Activated effector memory CD4-positive, alpha-beta T cell treated with Interleukin-2 at 50 U/mL for 16 hours (primary cell): ENCODE measurements at places on chromosomes 4 and X.
A peak's percentile ranks its signal among the peaks of the same experiment; 100 is the strongest.

- no peak for DNase-seq
These were observed 10.7 kb upstream of the KLHL15 start for GRCh38 chrX:24037729-24038128.

DNA sequence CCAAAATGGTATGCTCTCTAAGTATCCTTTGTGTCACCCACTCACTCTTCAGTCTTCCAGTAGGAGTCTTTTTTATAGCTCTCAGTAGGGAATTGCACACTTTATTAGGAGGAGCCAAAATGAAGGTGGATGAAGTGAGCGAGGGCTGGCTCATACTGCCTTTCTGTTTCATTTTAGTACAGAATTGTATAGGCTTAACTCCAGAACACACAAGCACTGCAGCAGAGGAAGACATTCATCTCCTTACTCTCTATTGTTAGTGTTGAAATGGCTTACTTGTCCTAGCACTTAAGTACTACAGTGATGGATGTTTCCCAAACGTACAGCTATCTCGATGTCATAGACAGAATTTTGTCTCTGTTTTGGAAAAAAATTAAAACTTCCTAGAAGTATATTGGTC lies 327.3 kb upstream of the ATOH1 start:
- DNase-seq: no peak

GRCh38 chr4:102663073-102663472 lies 97.7 kb downstream of the MANBA start:
- DNase-seq: no peak

- DNase-seq: no peak
These were observed 41.4 kb downstream of the SPRY1 start for GRCh38 chr4:123438031-123438430.

- no peak for DNase-seq
These were observed 124.9 kb upstream of the CYSLTR1 start for GRCh38 chrX:78452356-78452755.

DNA sequence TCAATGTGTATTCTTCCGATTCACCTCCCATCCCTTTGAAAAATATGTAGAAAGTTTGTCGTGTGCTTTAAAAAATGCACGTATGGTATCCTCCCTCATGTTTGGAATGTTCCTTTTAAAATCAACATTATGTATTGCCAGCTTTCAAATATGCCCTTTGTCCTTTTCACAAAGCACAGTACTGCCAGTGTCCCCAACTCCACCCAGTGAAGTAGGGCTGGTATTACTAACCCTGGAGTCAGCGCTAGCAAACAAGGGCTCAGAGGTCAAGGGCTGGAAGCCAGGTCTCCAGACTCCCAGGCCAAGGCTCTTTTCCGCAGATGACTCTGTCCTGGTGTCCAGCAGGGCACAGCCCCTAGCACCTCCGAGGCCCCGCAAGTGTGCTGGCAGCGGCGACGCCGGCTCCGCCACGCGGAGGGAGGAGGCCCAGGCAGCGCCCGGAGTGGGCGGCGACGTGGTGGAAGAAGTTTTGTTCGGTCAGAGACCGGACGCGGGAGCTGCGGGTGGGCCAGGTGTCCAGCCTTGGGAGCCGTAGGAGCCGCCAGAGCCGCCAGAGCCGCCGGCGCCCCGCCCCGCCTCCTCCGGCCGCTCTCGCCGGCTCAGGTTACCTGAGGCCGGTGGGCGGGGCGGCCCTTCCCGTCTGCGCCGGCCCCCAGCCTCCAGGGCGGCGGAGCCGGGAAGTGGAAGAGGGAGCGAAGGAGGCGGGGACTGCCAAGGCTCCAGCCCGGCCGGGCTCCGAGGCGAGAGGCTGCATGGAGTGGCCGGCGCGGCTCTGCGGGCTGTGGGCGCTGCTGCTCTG lies at the start of gene IL13RA1:
Gene IL13RA1, plus strand, starts transcription at position 720 of the 799 bp plus-strand sequence. Its CDS starts 33 bp downstream, at position 753.
- no peak for DNase-seq

GRCh38 chrX:100850317-100850716 lies 23.8 kb downstream of the NOX1 start:
- no peak for DNase-seq

DNA sequence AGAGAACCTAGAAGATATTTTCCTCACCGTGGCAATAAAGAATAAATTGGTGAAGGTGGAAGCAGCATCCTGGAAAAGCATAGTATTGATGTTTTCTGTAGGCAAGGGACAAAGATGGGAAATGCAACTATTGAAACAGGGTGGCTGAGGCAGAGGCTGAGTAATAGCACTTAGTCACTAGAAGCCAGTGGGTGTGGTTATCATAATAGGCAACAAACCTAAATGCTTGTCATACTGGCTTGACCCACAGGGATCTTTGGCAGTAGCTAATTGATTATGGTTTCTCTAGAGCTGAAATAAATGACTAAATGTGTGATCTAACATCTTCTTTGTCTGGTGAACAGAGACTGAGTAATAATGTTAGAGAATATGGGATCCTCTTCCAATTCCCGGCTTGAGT lies 353.6 kb upstream of the RPS6KA3 start:
- no peak for DNase-seq

GRCh38 chr4:170853422-170854021 lies 763.8 kb upstream of the AADAT start:
- no peak for DNase-seq

DNA sequence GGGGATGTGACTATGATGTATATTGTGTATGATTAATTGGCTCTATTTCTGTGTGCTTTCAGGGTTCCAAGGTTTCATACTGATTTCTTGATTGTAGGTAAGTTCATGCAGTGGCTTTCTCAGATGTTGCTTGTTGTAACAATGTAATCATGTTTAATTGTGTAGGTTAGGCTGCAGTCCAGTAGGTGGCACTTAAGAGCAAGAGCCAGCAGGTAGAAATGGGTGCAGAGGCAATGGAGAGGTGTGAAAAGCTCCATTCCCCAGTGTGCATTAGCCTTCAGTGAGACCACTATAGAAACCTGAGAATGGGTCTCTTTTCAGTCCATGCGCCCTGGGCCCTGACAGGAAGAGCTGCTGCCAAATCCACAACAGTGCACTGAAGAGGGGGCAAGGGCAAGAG lies 28.2 kb downstream of the DCAF12L2 start:
- no peak for DNase-seq

GRCh38 chr4:110087070-110087708 lies 111.2 kb downstream of the ELOVL6 start:
- no peak for DNase-seq

DNA sequence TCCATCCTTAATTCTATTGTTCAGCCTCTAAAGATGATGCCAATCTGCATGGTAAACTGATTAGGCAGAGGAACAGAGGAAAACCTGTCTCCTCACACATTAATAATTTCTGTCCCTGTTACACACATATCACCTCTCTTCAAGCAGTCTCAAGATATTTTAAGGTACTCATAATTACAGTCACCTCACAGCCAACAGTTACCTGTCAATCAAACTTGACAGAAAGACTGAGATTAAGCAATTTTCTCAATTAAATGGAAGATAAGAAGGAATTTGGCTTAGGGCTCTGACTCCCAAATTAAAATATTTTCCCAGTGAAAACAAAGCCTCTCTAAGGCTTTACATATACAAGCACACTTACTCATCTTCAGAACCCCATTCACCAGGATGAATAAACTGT lies 85.2 kb downstream of the MAPK10 start:
- no peak for DNase-seq

GRCh38 chr4:24470666-24471485 lies 113.5 kb downstream of the DHX15 start:
- peak; percentile 2 for DNase-seq

DNA sequence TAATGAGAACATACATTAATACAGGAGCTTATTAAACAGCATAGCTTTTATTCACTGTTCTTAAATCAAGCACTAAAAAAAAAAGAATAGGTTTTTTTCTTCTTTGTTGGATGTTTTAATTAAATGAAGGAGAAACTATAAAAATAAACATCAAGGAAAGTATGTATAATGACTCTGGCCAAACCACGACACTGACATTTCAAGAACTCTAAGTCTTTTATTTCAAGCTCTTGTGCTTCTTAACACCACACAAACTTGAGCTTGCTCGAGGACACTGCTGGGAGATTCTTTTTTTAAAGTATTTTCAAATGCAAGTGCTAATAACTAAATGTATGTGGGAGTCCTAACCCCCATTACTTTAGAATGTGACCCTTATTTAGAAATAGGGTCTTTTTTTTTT lies 204.9 kb upstream of the PPARGC1A start:
- no peak for DNase-seq

- no peak for DNase-seq
These were observed 57.2 kb downstream of the NPY5R start for GRCh38 chr4:163400911-163401310.

DNA sequence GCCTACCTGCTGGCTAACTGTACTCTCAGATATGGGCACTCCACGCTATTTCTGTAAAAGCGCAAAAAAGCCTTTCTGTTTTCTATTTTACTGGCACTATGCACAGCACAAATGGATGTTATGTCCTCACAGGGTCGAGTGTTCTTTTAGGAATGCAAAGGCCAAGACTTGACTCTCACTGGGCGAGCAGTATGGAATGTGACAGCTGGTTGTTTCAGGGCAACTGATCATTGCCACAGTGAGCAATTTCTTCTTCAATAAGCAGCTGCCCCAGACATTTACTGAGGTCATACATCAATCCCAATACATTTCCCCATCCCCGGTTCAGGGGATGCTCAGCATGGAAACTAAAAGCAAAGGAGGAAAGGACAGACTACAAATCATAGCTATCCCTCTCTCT lies 58.2 kb downstream of the PDE5A start:
- DNase-seq: no peak

GRCh38 chrX:33171041-33171440 lies 40.3 kb downstream of the DMD start:
- DNase-seq: no peak

- DNase-seq: no peak
These were observed 1301.9 kb downstream of the PCDH7 start for GRCh38 chr4:32022071-32022470.

DNA sequence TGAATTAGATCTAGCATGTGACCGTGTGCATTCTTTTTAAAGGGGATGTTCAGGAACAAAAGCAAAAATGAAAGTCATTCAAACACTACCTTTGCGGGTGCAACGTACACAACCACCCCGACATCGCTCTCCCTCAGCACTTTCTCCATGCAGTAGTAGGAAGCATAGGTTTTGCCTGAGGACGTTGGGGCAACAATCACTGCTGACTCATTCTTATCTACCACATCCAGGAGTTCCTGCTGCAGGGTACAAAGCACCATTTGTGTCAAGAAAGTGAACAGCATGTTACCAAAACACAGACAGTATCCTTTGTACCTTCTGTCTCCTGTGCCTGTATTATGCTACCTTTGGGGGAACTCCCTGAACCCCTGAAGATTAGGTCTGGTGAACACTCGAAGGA lies 58.6 kb downstream of the DDX60L start:
- no peak for DNase-seq

GRCh38 chr4:166481739-166482138 lies 608.7 kb downstream of the TLL1 start:
- DNase-seq: no peak

GRCh38 chr4:66516940-66517339 lies 846.7 kb upstream of the EPHA5 start:
- no peak for DNase-seq

- no peak for DNase-seq
These were observed 38.2 kb upstream of the OCIAD2 start for GRCh38 chr4:48944756-48945241.

DNA sequence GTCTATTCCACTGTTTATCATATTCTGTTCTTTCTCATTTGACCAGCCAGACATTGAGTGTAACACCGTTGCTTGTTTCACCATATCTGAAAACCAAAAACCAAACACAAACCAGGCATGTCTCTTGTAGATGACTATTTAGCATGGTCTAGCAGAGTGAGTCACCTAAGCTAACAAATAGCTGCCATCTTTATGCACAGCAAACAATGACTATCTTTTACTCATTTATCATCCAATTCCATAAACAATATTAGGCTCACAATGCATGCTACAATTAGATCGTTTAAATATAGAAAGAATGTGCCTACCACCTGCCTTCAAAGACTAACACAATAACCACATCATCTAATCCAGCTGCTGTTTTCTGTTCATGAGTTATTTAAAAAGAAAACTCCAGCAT lies 495.4 kb downstream of the PCDH19 start:
- DNase-seq: no peak

DNA sequence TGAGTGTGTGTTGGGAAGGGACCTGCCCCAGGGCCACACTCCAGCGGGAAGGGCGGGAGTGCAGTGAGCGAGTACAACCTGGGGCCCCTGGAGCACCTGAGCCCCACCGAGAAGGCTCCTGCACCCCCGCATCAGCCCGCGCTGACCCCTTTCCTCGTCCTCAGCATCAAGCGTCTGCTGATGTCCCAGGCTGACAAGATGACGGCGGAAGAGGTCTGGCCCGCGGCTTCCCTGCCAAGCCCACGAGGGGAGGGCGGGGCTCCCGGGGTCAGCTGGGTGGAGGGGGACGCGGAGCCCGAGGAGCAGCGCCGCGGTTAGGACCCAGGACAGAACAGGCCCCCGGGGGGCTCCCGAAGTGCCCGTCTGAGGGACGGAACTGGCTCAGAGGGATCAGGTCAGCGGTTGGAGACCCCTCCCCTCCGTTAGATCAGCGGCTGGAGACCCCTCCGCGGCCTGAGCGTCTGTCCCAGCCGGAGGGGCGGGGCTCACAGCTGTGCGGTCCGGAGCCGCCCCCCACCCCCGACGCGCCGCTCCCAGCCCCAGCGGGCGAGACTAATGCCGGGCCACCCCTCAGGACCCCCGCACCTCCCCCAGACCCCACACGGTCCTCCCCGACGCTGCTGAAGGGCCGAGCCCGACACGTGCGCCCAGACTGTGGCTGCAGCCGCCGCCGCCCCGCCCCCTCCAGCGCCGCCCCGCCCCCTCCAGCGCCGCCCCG lies 6.7 kb downstream of the MYL5 start:
- DNase-seq: peak; percentile 44

DNA sequence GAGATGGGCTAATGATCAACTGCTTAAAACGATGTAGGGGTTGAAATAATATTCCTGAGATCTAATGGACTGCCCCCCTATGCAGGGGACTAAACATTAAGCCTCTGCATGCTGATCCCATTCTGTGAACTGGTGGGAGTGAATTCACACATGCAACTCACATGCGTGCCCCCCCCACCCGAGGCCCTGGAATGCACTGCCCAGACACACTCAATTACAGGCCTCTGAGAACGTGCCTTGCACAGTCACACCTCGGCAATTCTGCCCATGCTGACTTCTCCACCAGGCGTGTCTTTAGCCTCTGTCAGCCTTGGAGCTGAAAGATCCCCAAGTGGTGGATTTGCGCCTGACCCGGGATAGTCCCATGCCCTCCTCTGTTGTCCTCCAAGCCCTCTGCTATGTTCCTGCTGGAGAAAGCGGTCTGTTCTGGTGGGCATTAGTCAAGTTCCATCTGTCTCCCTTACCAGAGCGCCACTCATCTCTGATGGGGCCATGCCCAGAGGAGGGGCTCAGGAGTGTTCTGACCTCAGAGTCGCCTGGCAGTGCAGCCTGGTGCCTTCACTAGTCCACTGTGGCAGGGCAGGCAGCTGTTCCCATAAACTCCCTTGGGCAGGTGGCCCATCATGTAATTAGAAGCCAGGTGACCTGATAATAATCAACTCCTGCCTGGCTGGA lies 86.5 kb downstream of the DRD5 start:
- DNase-seq: no peak
